Aorta (tissue), 5 donors: ENCODE measurements at places on chromosomes 5 and 9. TPM values are rescaled to one million over a fixed set of nuclear protein-coding genes. Genes with fewer than 3 reads are reported as not detected.

- H3K4me1 ChIP-seq, result peaks cover 3% of the 10 kb centered on the region
- no peaks in the 10 kb centered on the region for H3K36me3 ChIP-seq
- H3K4me3 ChIP-seq, result peak within 1 kb of the TSS; percentile 52
- DNase-seq, result peak; percentile 93
- H3K27me3 ChIP-seq, result no peaks in the 10 kb centered on the region
- no peak within 1 kb of the TSS for H3K27ac ChIP-seq
These were observed at the start of gene ST8SIA4 for GRCh38 chr5:100903039-100903887. TSS of gene ST8SIA4 (minus strand) at chr5:100903282. CDS start at chr5:100902955, 327 bp downstream.

GRCh38 chr5:88374391-88374790, 105.7 kb upstream of the TMEM161B start:
- no peaks in the 10 kb centered on the region for H3K4me1 ChIP-seq
- no peaks in the 10 kb centered on the region for H3K27me3 ChIP-seq
- no peaks in the 10 kb centered on the region for H3K36me3 ChIP-seq
- no peak overlapping the region for H3K27ac ChIP-seq

- no peaks in the 10 kb centered on the region for H3K36me3 ChIP-seq
- DNase-seq, result no peak
- H3K4me1 ChIP-seq, result no peaks in the 10 kb centered on the region
These were observed 11.3 kb upstream of the LHX2 start for GRCh38 chr9:124000161-124000783.

The ZDHHC11B gene
- total RNA-seq, result 17.7 TPM

The ARID3C gene
- total RNA-seq, result not detected

- no peak overlapping the region for H3K4me3 ChIP-seq
- DNase-seq, result no peak
- no peaks in the 10 kb centered on the region for H3K36me3 ChIP-seq
- no peaks in the 10 kb centered on the region for H3K4me1 ChIP-seq
- no peak overlapping the region for H3K27ac ChIP-seq
- H3K27me3 ChIP-seq, result no peaks in the 10 kb centered on the region
These were observed 9.2 kb upstream of the ERAP1 start for GRCh38 chr5:96816991-96817390.

DNA sequence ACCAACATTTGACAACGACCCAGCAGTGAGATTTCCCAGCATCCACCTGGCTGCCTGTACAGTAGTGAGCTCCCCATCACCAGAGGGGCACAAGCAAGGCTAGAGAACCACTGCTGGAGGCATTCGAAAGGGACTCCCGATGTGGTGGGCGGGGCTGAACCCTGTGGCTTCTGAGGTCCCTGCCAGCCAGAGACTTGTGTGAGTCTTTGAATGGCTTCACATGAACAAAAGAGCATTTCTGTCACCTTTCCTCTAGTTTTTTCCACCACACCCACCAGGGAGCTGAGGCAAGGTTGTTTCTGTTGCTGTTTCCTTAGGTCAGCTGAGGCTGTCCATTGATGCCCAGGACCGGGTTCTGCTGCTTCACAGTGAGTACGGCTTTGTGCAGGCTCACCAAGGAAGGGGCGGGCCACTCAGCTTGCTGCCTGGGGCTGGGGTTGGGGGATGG, 15.7 kb downstream of the RGS3 start:
- H3K4me1 ChIP-seq, result peaks cover 18% of the 10 kb centered on the region
- no peak overlapping the region for H3K4me3 ChIP-seq
- no peaks in the 10 kb centered on the region for H3K27me3 ChIP-seq

DNA sequence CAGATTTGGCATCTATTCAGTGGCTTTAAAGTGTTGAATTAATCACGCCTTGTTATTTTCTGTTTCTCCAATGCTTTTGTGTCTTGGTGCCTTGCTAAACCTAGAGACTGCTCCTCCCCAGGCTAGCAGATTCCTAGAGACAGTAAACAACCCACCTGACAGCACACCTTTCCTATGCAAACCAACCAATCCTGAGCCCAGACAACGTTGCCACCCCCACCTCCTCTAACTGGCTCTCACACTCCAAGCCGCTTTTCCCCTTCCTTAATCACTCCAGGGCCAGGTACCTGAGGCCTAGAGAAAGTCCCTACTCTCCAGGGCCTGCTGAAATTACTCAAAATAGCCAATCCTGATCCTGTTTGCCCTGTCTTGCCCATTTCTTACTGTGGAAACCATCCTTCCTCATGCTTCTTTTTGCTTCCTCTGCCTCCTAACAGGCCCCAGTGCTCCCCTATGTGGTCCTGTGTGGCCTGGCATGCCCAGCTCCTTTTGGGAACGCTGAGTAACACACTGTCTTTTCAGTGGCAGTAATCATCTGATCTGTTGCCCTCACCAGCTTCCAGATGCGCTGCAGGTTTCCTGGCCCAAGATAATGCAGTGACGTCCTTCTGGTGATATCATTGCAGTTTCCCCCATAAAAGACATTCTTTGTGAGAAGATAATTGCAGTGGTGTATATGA, 53.4 kb downstream of the GAS1 start:
- H3K27ac ChIP-seq, result no peak overlapping the region
- no peaks in the 10 kb centered on the region for H3K27me3 ChIP-seq
- no peaks in the 10 kb centered on the region for H3K36me3 ChIP-seq
- DNase-seq, result no peak

GRCh38 chr5:14238272-14238671, 95.1 kb downstream of the TRIO start:
- H3K4me1 ChIP-seq, result peaks cover 5% of the 10 kb centered on the region
- H3K36me3 ChIP-seq, result no peaks in the 10 kb centered on the region
- no peaks in the 10 kb centered on the region for H3K27me3 ChIP-seq
- no peak for DNase-seq
- no peak overlapping the region for H3K27ac ChIP-seq
- H3K4me3 ChIP-seq, result no peak overlapping the region

- H3K4me3 ChIP-seq, result no peak overlapping the region
- no peak for DNase-seq
- no peak overlapping the region for H3K27ac ChIP-seq
- H3K36me3 ChIP-seq, result no peaks in the 10 kb centered on the region
- no peaks in the 10 kb centered on the region for H3K4me1 ChIP-seq
- no peaks in the 10 kb centered on the region for H3K27me3 ChIP-seq
These were observed 3.3 kb upstream of the DMRT2 start for GRCh38 chr9:1046639-1047572.

The ANKRD31 gene
- total RNA-seq, result 0.24 TPM

GRCh38 chr5:8471581-8471980, 602.6 kb downstream of the MTRR start:
- H3K27ac ChIP-seq, result no peak overlapping the region
- no peaks in the 10 kb centered on the region for H3K27me3 ChIP-seq
- no peak overlapping the region for H3K4me3 ChIP-seq
- no peaks in the 10 kb centered on the region for H3K4me1 ChIP-seq
- no peak for DNase-seq
- no peaks in the 10 kb centered on the region for H3K36me3 ChIP-seq

GRCh38 chr5:14218897-14219573, 75.9 kb downstream of the TRIO start:
- H3K4me1 ChIP-seq, result peaks cover 9% of the 10 kb centered on the region
- no peaks in the 10 kb centered on the region for H3K27me3 ChIP-seq
- H3K4me3 ChIP-seq, result no peak overlapping the region
- peak overlapping the region; percentile 49 for H3K27ac ChIP-seq

DNA sequence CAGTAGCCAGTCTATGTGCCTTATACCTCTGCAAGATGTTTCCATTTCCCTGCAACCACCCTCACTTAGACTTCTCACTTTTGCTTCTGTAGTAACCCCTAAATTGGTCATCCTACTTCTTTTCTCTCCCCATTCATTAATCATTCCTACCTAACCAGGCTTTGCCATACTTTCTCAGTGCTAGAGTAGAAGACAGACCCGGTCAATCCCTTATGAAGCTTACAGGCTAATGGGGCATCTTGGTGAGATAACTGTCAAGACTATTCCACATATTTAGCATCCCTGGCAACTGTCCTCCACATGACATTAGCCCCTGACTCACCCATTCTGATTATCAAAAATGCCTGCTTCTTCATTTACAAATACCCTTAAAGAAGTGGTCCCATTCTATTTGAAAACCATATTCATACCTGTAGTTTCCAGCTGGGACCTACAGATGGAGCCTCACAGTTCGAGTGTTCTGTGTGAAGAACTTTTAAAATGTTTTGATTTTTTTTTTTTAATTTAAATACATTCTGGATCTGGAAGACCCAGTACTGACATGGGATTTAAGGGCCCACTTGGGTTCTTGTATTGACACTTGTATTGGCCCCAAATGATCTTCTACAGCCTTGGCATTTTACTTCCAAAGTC, 21.0 kb downstream of the F2RL2 start:
- H3K27me3 ChIP-seq, result no peaks in the 10 kb centered on the region
- no peak for DNase-seq
- no peaks in the 10 kb centered on the region for H3K4me1 ChIP-seq
- H3K4me3 ChIP-seq, result no peak overlapping the region
- H3K36me3 ChIP-seq, result no peaks in the 10 kb centered on the region
- H3K27ac ChIP-seq, result no peak overlapping the region

DNA sequence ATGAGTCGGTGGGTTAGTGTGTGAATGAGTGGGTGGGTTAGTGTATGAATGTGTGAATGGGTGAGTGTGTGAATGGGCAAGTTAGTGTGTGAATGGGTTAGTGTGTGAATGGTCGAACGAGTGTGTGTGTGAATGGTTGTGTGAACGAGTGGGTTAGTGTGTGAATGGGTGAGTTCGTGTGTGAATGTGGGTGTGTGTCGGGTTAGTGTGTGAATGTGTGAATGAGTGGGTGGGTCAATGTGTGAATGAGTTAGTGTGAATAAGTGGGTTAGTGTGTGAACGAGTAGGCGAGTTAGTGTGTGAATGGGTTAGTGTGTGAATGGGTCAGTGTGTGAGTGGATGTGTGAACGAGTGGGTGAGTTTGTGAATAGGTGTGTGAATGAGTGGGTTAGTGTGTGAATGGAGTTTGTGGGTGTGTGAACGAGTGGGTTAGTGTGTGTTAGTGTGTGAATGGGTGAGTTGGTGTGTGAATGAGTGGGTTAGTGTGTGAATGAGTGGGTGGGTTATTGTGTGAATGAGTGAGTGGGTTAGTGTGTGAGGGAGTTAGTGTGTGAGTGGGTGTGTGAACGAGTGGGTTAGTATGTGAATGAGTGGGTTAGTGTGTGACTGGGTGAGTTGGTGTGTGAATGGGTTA, 38.8 kb downstream of the NKD2 start:
- no peaks in the 10 kb centered on the region for H3K36me3 ChIP-seq
- no peak overlapping the region for H3K27ac ChIP-seq
- no peaks in the 10 kb centered on the region for H3K4me1 ChIP-seq

The DMGDH gene
- total RNA-seq, result 5.2 TPM
